ENCODE measurements at places on chromosomes 7 and 10.

DNA sequence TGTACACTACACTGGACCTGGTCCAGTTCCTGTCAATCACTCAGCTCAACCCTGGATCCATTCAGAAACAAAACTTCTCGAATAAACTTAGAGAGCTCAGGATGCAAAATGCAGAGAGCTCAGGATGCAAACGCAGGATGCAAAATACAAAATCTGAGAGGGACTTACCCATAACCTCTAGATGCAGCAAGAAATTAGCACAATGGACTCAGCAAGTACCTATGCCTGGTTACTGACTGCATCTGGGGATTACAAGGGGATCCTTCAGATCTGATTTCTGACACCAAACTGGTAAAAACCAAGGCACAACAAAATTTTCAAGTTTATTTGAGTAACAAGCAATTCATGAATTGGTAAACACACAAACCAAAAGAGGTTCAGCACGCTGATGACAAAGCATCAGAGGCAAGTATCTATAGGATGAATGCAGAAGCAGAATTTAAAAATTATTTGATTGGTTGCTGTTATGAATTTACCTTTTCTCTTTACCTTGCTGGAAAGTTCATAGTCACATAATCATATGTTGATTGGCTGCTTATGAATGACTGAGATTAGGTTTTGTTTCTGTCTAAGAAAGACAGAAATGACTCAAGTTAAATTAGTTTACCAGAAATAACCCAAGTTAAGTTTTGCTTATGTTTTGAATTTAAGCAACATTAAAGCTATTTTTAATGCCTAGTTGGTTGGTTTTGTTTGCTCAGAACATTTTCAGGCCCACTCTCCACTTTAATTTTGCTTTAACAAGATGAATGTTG lies 11.4 kb downstream of the GIMAP6 start:
- no peak for DNase-seq

GRCh38 chr10:25547382-25547781 lies 372.6 kb downstream of the GPR158 start:
- no peak for DNase-seq

DNA sequence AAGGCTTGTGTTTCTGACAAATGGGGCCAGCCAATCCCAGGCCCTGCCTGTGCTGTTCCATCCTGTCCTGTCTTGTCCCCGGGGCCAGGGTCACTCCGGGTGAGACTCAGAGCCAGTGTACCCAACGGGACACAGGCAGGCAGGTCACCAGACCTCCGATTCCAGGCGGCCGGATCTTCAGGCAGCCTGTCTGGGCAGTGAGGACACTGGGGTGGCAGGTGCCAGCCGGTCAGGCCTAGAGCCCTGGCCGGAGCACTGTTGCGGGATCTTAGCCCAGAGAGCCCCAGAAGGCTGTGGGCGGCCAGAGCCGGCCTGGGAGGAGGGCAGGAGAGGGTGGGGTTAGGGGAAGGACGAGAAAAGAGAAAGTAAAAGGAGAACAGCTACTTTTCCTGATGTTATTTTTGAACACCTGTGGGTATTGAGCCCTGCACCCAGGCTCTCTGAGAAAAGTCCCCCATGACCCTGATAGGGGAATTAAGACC lies 134.3 kb upstream of the TNRC18 start:
- DNase-seq = no peak

- no peak for DNase-seq
These were observed 21.2 kb upstream of the SLC16A12 start for GRCh38 chr10:89556600-89556999.

DNA sequence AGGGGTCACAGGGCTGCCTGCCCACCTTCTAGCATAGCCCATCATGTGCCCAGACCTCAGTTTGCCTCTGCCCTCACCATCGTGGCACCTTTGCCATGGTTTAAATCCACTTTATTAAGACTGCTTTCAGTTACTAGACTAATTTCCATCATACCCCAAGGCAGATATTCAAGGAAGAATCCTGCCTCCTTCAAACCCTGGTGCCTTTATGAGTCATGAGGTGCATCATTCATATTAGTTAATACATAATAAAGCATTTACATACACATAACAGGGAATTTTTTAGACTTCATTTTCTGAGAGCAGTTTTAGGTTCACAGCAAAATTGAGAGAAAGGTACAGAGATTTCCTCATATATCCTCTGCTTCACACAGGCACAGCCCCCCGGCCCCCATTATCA lies 62.8 kb downstream of the CXCL12 start:
- DNase-seq = no peak

DNA sequence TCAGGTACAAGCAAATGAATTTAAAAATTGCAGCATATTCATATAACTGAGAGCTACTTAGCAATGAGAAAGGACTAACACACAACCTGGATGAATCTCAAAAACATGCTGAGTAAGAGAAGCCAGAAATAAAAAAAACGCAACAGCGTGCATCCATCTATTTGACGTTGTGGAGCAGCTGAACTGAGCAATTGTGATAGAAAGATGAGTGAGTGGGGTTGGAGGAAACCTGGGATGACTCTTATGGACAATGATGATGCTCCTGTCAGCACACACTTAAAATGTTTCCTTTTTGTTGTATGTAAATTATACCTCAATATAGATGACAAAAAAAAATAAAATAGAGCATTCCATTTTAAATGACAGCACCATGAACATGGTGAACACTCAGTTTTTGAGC lies 36.0 kb upstream of the AKR1E2 start:
- no peak for DNase-seq

DNA sequence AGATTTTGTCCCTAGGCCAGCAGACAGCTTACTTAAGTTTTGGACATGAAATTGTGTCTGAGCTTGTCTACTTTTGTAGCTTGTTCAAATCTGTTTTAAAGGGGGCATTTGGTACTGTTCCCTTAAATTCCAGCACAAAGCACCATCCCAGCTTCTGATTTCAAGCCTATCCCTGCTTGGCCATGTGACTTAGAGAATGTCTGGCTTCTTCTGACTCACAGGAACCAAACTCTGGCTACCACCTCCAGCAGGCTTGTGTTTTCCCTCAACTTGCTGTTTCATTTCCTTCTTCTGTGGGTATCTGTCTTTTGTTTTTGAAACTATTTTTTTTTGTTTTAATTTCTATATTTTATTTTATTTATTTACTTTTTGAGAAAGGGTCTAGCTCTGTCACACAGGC lies 97.9 kb upstream of the FZD8 start:
- DNase-seq = no peak

DNA sequence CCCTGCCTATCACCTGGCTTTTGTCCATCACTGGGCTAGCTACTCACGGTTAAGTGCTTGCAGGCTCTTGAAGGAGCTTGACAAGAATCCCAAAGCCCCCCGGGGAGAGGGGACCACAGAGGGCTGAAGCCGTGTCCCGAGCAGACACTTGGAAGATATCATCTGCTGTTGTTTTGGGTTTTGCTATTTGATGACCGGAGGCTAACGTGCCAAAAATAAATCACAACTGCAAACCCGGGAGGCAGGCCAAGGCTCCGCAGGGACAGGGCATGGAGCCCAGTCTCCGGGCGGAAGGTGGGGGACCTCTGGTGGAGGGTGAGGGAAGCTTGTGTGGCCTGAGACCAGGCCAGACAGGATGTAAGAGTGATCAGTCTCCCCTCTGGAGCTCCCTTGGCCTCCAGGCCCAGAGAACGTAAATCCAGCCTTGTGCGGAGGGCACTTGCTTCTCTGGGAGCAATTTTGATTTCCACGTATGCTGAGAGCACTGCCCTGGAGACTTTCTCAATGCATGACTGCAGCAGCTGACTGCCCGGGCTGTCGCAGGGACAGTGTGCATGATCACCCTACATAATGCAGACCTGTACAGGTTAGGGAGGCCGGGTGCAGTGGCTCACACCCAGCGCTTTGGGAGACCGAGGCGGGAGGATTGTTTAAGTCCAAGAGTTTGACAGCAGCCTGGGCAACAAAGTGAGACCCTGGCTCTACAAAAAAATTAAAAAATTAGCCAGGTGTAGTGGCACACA lies at the start of gene PHKG1:
Gene PHKG1, minus strand, starts transcription at position 164 of the 743 bp plus-strand sequence. CDS start 4,011 bp downstream, outside the sequence.
- peak; percentile 80 for DNase-seq

GRCh38 chr7:37707754-37708485 lies 24.4 kb downstream of the GPR141 start:
- no peak for DNase-seq

DNA sequence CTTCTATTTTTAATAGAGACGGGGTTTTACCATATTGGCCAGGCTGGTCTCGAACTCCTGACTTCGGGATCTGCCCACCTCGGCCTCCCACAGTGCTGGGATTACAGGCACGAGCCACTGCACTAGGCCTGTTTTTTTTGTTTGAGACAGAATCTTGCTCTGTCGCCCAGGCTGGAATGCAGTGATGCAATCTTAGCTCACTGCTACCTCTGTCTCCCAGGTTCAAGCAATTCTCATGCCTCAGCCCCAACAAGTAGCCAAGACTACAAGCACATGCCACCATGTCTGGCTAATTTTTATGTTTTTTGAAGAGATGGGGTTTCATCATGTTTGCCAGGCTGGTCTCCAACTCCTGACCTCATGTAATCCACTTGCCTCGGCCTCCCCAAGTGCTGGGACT lies 73.7 kb downstream of the TYW1B start:
- DNase-seq = no peak

- DNase-seq = no peak
These were observed 225.8 kb upstream of the STEAP1 start for GRCh38 chr7:89928451-89928850.

DNA sequence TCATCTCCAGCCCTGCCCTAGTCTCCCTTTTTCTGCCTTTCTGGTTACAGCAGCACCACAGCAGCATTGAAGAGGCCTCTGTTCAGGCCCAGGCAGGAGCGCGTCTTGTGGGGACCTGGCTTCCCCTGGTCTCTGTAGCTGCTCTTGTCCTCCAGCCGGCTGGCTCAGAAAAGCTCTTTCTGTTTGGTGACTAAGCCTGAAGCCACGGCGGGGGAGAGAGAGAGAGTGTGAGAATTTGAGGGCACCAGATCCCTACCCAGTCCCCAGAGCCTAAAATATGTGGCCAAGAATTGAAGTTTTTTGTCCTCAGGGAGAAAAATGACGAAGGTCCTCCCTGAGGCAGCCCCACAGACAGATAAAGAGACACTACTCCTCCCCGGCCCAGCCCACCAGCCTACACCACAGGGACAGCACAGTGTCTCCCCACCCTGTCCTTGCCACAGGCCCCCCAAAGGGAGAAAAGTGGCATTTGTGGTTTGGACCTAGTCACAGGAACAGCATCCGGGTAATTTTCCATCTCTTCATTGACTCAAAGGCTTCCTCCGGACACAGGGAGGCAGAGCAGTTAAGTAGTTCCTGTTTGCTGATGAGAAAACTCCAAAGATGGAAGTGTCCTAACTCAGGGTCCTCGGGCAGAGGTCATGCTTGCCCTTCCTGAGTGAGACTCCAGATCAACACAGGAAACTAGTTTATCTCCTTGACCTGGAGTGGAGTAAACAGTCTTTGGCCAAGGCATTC lies 13.3 kb upstream of the FAM180A start:
- DNase-seq = no peak

GRCh38 chr10:77889277-77889903 lies 37.2 kb downstream of the DLG5 start:
- peak; percentile 93 for DNase-seq

DNA sequence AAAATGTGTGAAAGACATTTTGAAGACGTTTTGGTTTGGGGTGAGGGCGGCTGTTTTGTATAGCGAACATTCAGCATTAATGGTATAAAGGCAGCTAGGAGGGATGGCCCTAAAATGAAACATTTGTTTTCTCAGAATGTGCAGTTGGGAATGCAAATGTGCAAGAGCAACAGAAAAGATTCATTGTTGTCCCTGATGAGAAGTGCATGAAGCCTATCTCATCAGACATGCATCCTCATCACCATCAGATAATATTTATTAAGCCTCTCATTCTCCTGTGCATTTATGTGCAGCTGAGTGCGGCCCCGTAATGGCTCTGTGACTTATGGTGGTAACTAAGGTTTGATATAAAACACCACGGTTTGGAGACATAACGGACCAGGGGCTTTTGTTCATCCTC lies 199.5 kb downstream of the GFRA1 start:
- DNase-seq = no peak

DNA sequence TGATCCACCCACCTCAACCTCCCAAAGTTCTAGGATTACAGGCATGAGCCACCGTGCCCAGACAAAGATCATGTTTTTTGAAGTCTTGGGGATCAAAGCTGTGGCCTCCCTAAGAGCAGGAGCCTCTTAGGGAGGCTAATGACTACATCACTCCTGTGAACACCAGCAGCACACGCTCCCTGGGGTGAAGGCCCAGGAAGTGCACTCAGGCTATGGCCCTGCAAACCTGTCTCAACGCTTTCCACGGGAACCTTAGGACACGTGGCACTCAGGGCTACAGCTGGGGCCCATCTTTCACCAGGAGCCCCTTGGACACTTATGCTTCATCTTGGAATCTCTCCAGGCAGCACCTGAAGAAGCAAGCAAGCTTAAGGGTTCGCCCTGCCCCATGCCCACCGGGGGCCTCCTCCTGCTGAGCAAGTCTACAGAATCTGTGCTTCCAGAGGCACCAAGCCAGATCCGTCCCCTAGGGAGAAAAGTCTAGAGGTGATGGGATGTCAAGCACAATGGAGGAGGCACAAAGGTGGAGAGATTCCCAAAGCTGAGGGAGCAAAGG lies 18.4 kb downstream of the VSTM4 start:
- peak; percentile 27 for DNase-seq

GRCh38 chr7:67589183-67589582 lies 592.5 kb downstream of the TYW1 start:
- DNase-seq = no peak

GRCh38 chr10:31769564-31769963 lies 159.1 kb downstream of the ARHGAP12 start:
- DNase-seq = no peak

DNA sequence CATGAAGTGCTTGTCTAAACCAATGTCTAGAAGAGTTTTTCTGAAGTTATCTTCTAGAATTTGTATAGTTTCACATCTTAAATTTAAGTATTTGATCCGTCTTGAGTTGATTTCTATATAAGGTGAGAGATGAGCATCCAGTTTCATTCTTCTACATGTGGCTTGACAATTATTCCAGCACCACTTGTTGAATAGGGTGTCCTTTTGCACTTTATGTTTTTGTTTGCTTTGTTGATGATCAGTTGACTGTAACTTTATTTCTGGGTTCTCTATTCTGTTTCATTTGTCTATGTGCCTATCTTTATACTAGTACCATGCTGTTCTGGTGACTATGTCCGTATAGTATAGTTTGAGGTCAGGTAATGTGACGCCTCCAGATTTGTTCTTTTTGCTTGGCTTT lies 426.6 kb upstream of the CHRM2 start:
- DNase-seq = no peak

GRCh38 chr10:89367529-89367928 lies 10.3 kb upstream of the IFIT1B start:
- peak; percentile 60 for DNase-seq

DNA sequence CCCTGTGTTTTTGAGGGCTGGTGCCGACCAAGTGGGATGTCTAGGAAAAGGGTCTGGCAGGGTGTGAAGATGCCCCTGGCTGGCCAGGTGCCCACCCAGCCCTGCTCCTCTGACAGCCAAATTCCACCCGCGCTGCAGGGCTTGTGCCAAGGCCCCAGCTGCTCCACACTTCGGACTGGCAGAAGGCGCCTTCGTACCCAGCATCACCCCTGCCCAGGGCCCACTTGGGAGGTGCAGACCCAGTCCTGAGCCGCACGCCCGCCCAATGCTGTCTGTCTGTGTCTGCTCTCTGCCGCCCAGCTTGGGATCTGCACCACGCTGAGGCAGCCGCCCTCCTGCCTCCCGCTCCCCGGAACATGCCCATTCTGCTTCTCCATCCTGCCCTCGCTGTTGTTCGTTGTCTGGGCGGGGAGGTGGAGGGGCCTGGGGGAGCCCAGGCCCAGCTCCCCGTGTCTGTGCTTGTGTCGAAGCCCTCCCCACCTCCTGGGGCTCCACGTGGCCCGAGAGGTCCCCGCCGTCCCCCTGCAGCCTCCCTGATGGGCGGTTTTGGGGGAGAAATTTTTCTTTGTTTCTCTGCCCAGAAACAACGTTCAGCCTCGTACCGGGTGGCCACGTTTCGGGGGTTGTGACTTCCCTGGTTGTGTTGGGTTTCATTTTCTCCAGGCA lies 36.9 kb upstream of the PPIF start:
- no peak for DNase-seq

All from endodermal cell (in vitro differentiated cells).